ENCODE measurements at places on chromosomes 7 and 10.
A peak's percentile ranks its signal among the peaks of the same experiment; 100 is the strongest.

GRCh38 chr10:86648704-86649427, 5.5 kb upstream of the OPN4 start:
- peak; percentile 94 for DNase-seq

DNA sequence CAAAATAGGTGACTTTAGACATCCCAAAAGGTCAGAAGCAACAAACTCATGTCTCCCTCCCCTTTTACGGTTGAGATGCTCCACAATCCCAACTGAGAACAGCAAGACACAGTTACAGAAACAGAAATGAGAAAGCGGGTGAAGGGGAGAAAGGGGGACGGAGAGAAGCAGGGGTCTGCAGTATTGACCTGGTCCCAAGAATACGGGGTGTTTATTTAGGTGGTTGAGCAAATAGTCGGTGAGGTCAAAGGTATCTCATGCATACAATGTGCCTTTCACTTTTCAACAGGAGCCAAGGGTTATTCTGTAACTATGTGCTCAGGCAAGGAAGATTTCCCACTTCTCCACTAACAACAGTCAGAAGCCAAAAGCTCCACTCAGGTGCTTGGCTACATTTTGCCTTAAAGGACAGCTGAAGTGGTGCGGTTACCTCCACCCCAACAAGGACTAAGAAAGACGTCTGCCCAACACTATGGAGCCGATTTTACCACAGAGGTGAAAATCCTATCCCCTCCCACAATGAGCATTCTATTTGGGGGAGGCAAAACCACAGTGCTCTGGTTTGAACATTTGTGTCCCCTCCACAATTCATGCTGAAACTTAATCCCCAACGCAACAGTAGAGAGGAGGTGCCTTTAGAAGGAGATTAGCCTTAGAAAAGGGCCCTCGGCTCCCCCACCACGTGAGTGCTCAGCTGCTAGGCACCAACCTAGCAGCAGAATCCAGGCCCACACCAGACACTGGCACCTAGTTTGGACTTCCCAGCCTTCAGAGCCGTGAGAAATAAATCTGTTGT, 77.9 kb downstream of the PARD3 start:
- no peak for DNase-seq

GRCh38 chr10:3295582-3296151, 123.1 kb upstream of the PITRM1 start:
- DNase-seq: no peak

GRCh38 chr10:130766071-130766470, 545.5 kb downstream of the TCERG1L start:
- no peak for DNase-seq

DNA sequence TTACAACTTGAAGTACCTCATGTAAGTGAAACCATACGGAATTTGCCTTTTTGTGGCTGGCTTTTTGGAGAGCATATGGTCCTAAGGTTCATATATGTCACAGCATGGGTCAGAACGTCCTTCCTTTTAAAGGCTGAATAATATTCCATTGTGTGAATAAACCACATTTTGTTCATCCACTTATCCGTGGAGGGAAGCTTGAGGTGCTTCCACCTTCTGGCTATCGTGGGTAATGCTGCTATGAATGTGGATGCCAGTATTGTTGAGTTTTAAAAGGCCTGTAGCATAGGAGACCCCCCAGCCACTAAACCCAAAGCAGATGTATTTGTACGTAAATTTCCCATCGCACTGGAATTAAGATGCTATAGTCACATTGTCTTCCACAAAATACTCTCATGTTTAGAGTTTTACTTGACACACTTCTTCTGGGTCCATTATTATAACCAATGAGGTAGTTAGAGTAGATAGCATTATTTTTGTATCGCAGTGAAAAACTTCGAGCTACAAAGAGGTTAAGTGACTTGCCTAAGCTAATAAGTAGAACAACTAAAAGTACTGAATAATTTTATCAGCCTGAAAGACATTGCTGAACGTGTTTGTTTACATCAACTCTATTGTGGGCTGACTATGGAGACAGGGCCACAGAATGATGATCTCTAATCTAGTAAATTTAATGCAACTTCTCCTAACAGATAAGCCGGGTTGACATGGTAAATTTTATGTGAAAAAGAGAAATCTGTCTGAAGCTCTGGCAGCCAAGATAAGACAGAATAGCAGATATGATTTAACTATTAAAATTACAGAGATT, 183.0 kb upstream of the CTBP2 start:
- DNase-seq: peak; percentile 33

DNA sequence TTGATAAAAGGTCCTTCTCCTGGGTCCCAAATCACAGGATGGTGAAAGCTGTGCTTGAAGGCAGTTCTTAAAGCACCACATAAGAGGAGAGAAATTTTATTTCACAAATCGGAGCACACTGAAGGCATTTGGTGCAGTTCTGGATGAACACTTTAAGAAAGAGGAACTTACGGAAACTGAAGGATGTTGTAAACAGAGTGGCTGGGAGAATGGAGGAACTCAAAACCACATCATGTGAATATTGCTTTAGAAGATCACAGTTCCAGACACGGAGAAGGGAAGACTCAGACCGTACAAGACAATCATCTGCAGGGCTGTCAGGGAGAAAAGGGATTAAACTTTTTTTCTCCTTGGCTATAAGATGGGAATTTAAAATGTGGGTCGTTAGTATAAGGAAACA, 9.0 kb upstream of the GPR141 start:
- no peak for DNase-seq

DNA sequence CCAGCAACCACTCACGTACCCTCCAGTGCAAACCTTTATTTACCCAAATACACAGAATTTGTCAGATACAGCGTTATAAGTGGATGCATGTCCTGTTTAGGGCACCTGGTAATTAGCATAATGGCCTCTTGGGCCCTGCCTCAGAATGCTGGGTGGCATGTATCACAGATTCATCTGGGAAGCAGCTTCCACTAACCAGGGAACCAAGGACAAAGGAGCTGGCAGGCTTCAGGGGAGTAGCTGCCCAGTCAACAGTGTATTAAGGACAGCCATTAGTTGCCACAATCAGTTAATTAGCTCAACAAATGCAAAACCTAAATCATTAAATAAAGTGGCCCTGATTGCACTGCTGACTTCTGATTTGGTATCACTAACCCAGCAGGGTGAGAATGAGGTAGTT, 105.7 kb downstream of the RAPGEF5 start:
- DNase-seq: no peak

- DNase-seq: no peak
Measured at GRCh38 chr10:97948822-97949221, 81.6 kb downstream of the CRTAC1 start.

DNA sequence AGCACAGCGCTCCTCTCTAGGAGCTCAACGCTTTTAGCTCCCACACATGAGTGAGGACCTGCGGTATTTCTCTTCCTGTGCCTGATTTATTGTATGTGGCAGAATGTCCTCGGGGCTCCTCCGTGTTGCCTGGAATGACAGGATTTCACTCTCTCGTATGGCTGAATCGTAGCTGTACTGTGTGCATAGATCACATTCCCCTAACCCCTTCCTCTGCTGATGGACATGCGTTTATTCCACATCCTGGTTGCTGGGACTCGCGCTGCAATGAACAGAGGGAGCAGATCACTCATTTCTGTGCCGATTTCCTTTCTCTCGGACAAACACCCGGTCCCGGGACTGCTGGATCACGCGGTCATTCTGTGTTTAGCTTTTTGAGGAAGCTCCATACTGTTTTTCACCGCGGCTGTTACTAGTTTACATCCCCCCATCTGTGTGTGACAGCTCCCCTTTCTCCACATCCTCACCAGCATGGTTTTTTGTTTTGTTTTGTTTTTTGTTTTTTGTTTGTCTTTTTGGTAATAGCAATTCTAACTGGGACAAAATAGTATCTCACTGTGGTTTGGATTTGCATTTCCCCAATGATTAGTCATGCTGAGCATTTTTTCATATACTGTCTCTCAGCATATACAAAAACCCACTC, 76.3 kb downstream of the FOXL3 start:
- peak; percentile 32 for DNase-seq

- no peak for DNase-seq
Measured at GRCh38 chr7:145839814-145840213, 276.8 kb upstream of the CNTNAP2 start.

DNA sequence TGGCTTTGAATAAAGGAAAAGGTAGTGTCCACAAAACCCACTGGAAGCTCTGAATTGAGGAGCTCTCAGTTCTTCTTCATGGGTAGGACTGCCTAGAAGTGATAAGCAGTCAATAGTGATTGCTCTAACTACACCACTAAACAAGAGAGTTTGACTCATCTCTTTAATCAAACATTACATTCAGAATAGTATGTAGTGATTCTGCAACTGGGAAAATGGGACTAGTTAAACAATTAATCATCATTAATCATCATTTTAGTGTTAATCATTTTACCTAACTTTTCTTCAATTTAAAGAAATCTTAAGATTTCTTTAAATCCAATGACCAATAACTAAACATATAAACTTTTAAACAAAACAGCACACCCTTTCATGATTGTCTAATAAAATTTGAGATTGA, 484.0 kb upstream of the FZD8 start:
- no peak for DNase-seq

- peak; percentile 88 for DNase-seq
Measured at GRCh38 chr7:539731-540411, 20.2 kb upstream of the PDGFA start.

DNA sequence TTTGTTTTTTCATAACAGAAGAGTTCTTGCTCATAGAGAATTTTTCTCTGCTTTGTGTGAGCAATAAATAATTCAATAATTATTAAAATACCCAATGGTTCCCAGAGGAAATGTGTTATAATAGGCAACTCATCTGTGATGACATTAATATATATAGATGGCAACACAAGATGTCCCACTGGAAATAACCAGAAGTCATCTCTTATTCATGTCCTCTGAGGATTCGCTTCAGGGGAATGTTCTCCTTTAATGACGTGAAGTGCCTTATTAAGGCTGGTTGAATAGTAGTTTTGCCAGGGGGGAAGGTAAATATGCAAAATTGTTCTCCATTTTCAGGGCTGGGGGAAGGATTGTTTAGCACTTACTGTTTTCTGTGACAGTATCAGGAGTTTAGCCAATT, 3.1 kb downstream of the SLC39A12 start:
- DNase-seq: peak; percentile 29

GRCh38 chr10:2918489-2918888, 148.9 kb upstream of the PFKP start:
- DNase-seq: no peak

DNA sequence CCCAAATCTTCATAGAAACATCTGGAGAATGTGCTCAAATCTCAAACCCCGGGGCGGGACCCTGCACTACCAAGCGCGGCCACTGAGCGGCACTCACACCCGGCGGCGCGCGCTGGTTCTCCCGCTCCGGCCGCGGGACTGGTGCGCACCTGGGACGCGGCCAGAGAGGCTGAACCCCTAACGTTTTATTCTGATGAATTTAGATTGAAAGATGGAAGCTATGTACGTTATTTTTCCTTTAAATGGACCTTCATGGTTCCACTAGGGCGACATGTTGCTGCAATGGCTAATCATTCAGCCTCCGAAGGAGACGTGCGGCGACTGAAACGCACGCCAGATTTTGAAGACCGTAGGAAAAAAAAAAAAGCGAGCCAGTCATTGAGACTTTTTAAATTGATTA, 107.0 kb upstream of the INSIG1 start:
- peak; percentile 34 for DNase-seq

GRCh38 chr10:11018855-11019631, 1.4 kb downstream of the CELF2 start:
- DNase-seq: no peak

GRCh38 chr10:5809527-5810154, 3.6 kb downstream of the GDI2 start:
- DNase-seq: no peak

- DNase-seq: no peak
Measured at GRCh38 chr7:48252995-48253394, 81.7 kb downstream of the ABCA13 start.

DNA sequence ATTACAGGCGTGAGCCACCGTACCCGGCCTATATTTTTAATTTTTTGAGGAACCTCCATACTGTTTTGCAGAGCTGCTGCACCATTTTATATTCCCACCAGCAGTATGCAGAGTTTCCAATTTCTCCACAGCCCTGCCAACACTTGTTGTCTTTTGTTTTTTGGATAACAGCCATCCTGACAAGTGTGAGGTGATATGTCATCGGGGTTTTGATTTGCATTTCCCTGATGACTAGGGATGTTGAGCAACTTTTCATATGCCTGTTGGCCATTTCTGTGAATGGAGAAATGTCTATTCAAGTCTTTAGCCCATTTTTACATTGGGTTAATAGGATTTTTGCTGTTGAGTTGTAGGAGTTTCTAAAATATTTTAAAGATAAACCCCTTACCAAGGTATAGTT, 22.2 kb downstream of the ENTPD7 start:
- peak; percentile 82 for DNase-seq

- DNase-seq: peak; percentile 52
Measured at GRCh38 chr10:92880233-92880861, 32.0 kb downstream of the EXOC6 start.

DNA sequence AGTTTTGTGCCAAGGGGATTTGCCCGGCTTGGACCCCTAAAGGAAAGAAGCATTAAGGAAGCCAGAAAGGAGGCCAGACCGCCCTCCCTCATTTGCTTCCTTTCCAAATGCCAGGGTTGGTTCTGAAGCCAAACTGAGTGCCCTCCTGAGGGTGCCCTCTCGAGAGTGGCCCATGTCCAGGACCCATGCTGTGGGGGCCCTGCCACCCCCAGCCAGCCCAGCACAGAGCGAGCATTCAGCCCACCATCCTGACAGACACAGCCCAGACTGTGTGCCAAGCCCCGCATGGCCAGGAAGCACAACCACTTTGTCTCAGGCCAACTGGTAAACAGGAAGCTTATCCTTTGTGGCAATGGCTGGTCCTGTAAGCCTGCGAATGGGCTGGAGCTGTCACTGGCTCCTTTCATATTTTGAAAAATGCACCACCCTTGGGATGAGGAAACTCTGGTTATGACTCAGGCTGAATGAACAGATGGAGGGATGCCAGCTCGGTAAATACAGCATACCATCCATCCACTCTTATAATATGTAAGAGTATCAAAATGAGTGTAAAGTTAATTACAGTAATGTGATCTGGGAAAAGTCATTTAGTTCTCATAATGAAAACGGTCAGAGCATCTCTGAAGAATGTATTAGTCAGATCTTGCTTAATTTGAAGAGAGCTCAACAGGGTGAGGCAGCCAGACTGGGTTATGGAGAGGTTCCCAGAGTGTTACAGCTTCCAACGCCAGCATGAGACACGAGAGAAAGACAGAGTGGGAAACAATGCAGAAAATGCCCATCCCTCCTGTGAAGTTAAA, 65.0 kb downstream of the STK17A start:
- DNase-seq: peak; percentile 99

- no peak for DNase-seq
Measured at GRCh38 chr7:113797420-113798010, 121.3 kb downstream of the PPP1R3A start.

DNA sequence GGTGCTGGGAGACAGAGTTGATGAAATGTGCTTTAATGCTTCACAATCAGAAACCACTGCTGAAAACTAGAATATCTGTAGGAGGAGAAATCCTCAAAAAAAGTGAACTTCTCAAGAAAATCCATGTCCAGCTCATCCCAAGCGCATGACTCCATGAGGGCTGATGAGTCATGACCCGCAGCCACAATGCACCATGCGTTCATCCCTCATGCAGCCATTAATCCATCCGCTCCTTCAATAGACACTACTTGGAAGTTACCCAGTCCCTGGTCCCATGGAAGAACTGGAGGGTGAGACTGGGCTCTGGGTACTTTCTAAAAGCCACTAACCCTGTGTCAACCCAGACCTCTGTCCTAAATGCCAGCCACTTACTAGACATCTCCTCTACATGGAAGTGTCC, 24.4 kb downstream of the TMEM273 start:
- peak; percentile 88 for DNase-seq

- DNase-seq: no peak
Measured at GRCh38 chr10:86366033-86366901, at the start of gene GRID1. Gene GRID1 (minus strand): TSS chr10:86366795.

GRCh38 chr10:73628405-73628804, 12.9 kb downstream of the MYOZ1 start:
- DNase-seq: no peak

Measured in EL (cell line).